ENCODE measurements at places on chromosomes 2 and 18.

- peak; percentile 36 for DNase-seq
These were observed 76.9 kb upstream of the AGAP1 start for GRCh38 chr2:235416858-235417499.

- DNase-seq, result peak; percentile 76
These were observed 20.5 kb downstream of the RND3 start for GRCh38 chr2:150466741-150467620.

GRCh38 chr2:174589334-174589733 lies 8.3 kb downstream of the WIPF1 start:
- no peak for DNase-seq

GRCh38 chr2:235489897-235490296 lies 3.9 kb upstream of the AGAP1 start:
- DNase-seq, result no peak

DNA sequence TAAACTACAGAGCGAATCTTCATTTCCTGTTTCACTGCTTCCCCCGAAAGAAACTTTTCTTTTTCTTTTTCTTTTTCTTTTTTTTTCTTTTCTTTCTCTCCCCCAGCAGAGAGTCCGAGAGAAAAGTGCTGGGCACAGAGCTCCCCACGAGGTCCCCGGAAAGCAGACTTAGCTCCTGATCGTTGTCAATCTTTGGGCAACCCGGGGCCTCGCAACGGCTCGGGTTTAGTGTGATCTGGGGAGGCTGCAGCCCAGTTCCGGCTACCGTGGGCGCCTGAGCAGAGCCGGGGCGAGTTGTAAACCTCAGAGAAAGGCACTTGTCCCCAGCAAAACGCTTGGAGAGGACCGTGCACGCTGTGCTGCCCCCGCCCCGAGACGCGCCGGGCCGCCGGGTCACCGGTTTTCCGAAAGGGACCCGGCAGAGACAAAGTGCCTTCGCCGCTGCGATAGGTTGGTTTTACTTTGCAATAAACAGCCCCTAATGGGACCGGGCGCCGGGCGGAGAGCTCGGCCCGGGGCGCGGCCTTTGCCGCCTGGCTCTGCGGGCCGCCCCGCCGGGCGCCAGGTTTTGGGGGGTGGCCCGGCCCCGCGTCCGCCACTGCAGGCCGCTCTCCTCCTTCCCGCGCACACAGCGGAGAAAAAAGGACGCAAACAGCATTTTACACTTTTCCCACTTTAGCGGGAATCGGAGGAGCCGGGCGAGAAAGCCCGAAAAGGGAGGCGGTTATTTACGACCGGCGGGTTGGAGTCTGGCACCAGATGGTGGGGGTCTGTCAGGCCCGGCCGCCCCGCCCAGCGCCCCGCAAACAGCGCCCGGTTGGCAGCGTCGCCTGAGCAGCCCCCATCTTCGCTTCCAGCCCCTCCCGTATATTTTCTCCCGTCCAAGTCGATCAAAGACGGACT lies 136.0 kb downstream of the INSIG2 start:
- DNase-seq, result no peak

DNA sequence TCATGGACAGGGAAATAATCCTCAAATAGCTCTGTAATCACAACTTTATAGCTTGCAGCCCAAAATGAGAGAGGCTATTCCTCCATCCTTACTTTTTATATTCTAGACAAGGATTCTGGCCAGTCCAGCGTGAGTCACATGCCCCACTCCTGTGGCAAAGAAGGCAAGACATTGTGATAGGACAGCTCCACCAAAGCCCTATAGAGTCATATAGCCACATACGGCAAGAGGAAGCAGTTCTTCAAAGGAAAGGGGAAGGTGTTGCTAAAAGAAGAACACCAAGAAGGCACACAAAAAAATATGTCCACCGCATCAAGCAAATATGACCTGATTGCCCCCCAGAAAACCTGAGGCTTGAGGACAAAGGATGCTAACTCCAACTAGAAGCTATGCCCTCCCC lies 3.4 kb upstream of the GFPT1 start:
- no peak for DNase-seq

DNA sequence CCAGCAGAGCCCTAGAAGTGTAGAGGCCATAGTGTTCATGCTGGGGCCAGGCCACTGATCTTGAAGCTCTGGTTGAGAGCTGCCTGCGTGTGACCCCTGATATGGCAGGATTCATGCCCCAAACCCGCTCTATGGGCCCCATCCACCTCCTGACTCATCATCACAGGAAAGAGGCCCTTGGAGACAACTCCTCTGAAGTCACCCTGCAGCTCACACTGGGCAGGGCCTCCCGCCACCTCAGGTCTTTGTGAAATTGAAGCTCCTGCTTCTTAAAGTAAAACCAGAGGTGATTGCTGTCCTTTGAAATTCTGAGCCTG lies 12.0 kb upstream of the TUBB6 start:
- DNase-seq, result no peak

DNA sequence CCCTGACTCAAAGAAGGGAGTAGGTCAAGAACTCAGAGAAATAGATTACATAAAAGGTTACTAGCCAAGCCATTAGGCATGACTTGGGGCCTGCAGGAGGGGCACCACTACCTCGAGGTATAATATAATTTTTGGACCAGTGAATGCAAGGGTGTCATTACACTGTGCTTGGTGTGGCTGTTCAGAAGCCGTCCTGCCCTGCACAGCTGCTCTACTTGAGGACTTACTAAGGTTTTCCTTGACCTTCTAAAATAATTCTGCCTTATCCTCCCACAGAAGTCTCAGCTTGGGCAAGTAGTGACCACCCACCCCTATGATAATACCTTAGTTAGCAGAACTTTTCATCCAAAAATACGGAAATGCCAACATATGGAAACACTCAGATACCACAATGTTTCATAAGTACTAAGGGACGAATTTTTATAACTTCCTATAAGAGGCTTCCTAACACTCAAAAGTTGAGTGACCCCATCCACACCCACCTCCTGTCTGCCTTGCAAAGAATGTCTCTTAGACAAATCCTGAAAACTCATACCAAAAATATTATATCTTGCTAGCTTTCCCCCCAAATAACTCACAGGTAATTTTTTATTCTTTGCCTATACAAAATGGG lies 17.7 kb upstream of the ATG16L1 start:
- no peak for DNase-seq

DNA sequence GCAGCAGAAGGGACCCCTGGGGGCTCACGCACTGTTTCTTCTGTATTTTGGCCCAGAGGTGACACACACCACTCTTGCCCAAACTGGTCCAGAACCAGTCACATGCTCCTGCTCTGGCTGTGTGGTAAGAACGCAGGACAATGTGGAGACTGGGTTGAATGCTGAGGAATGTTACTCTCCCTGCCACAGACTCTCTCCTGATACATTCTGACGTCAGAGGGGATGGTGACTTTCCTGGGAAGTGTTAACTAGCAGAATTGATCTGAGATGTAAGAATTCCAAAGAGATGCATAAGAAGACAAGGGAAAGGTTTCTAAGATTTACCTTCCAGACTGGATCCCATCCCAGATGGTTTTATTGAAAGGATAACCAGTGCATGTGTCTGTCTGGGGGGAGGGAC lies 100.8 kb downstream of the ASB1 start:
- peak; percentile 65 for DNase-seq

DNA sequence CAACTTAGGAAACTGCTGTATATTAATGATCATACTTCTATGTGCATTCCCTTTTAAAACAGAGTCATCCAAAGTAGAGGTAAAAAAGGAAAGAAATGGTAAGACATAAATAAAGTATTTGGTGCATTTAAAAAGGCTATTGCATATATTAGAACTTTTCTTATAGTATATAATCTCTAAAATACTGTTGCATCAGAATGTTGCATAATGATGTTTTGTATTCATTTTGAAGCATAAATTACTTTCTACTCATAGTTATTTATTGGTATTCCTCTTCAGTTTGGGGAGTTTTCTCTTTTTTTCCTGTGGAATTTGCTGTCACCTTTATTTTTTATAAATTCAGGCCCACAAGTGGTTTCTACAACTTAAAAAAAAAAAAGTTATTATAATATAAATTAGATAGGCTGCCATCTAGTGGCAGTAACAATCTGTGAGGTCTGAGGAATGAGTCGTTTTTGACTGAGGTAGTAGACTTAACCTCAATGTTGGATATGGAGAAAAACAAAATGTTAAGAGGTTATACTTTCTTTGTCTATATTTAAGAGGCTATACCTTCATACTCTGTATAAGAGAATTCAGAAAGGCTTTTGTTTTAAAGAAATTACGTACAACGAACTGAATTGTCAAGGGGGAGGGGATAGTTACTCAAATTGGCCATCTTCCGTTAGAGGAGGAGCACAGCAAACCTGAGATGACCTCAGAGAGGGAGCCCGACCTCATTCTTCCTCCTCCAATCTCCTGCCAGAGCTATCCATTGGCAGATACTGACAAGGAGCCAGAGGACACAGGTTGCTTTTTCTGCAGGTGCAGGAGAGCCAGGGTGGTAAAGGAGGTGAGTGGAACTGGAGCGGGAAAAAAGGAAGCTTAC lies 23.8 kb downstream of the ANKAR start:
- no peak for DNase-seq

DNA sequence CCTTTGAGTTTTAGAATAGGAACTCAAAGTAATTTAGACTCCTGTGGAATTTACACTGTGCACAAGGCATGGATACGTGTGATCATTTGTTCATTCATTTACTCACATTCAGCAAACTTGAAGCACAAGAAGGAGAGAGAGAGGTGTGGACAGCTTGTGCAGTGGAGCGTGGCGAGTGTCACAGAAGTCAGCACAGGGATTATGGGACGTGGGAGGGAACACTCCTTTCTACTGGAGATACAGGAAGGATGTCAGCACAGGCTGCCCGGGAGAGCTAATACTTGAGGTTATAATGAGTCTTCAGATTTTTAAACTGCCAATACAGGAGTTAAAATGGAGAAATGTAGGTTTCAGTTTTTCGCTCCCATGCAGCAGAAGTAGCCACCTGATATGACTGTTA lies 7.0 kb downstream of the FAM228A start:
- no peak for DNase-seq

- DNase-seq, result peak; percentile 86
These were observed 47.7 kb downstream of the OSBPL6 start for GRCh38 chr2:178241844-178242551.

DNA sequence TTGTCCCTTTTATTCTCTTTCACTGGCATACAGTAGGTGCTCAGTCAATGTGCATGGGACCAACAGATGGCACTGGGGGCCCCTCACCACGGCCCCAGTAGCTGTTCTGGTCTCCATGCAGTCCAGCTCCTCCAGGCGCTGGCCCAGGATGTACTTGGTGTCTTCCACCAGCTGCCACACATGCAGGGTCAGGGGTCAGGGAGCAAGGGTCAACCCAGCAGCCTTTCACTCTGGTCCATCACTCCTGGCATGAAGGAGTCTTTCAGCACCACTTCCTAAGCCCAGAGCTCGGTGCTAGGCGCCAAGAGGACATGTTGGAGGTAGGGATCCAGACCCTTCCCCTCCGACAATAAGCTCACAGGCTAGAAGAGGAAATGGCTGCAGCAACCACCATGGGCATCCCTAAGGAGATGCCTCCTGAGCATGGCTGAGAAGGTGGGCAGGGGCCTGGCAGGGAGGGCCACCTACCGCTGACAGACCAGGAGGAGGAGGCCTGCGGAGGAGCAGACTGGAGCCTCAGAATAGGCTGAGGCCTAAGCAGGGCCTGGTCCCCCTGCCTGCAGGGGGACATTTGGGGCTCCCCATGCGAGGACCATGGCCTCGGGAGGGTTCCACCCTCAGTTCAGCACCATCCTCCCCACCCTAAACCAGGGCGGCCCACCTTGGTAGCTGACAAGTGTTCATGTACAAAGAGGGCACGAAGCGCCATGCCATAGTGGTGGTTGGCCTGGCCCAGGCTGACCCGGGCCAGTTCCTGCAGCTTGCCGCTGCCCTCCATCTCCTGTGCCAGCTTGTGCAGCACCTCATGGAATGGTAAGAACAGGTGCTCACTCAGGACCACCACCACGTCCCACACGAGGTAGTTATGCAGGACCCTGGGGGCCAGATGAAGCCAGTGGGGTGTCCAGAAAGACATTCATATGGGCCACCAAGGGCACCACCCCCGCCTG lies 10.2 kb downstream of the ALPG start:
- DNase-seq, result no peak

DNA sequence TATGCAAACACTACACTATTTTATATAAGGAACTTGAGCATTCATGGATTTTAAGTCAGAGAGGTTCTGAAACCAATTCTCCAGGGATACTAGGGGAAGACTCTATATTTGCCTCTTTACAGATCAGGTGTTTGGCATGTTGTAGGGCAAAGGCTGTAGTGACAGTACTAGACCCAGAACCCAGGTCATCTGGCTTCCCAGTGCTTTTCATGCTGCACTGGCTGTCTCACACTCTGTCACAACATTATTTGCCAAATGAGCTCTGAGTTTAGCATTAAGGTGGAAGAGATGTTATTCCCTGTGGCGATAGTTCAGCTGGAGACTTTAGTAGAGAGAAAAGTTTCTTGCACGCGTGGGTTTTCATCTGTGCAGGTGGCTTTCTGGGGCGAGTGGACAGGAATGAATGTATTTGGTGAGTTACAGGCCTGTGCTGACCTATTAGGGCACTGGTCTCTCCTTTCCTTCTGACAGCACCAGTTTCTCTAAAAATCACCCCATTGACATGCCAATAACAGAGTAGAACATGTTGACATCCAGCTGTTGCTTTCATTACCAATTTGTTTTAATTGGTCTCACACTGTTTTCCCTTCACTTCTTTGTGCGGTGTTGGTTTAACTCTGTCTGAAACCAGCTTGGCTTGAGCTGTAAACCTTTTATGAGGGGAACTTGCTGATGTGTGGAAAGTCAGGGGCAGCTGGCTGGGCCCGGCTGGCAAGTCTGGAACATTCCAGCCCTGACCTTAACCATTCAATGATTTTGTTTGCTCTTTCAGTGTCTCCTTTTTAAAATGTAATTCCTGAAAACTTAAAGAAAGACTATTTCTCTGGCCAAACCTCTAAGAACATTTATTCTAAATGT lies 643.0 kb upstream of the FAM98A start:
- DNase-seq, result no peak

- peak; percentile 94 for DNase-seq
These were observed 39.4 kb upstream of the RND3 start for GRCh38 chr2:150526827-150527226.

- no peak for DNase-seq
These were observed 493.0 kb downstream of the PLCL1 start for GRCh38 chr2:198297350-198297749.

- DNase-seq, result no peak
These were observed 5.0 kb downstream of the ZNF516 start for GRCh38 chr18:76490033-76490432.

GRCh38 chr2:156574112-156574511 lies 137.9 kb downstream of the GPD2 start:
- DNase-seq, result no peak

DNA sequence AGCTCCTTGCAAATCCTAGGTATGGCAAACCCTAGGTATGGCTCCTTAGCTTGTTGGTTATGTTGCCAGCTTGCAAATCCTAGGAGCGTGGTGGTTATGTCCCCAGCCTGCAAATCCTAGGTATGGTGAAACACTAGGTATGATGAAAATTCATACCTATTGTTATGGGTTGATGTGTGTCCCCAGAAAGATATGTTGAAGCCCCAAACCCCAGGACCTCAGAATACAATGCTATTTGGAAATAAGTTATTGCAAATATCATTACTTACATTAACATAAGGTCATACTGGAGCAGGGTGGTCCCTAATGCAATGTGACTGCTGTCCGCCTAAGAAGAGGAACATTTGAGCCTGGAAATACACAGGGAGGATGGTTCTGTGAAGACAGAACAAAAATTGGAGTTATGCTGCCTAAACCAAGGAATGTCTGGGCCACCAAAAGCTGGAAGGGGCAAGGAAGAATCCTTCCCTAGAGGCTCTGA lies 220.8 kb downstream of the MYCN start:
- DNase-seq, result no peak

- no peak for DNase-seq
These were observed 168.1 kb upstream of the HS6ST1 start for GRCh38 chr2:128486640-128487375.
